Lung microvascular endothelial cell (primary cell): ENCODE measurements at places on chromosomes 11 and 22.
A peak's percentile ranks its signal among the peaks of the same experiment; 100 is the strongest.

- DNase-seq = no peak
Measured at GRCh38 chr11:445765-446588, 4.1 kb upstream of the PTDSS2 start.

DNA sequence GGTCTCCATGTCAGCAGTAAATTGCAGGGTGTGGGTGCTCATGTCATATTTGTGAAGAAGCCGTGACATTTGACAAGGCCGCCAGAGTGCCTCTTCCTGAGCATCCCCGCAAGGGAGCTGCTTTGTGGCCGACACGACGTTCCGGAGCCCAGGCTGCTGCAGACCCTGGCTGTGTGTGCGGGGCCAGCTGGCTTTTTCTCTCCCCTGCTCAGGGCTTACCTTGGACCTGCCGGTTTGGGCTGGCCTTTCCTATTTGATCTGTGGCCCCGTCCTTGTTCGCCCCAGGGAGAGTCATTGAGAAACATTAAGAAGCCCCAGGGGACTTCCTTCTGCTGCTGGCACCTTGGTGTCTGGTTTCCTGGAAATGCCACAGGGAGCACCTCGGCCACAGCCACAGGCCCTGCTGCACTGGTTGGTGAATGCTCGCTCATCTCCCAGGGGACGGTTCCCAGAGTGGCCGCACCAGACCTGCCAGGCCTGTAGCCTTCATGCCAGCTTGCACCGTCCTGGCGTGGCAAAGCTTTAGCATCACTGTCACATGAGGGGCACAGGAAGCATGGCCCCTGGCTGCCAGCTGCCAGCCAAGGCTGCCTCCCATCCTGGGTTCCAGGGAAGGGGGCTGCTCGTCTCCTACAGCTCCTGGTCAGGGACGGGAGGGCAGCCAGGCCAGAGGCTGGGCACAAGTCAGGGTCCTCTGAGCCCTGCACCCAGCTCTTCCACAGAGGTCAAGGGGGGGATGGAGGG is 5.4 kb downstream of the GRK2 start:
- DNase-seq = no peak

DNA sequence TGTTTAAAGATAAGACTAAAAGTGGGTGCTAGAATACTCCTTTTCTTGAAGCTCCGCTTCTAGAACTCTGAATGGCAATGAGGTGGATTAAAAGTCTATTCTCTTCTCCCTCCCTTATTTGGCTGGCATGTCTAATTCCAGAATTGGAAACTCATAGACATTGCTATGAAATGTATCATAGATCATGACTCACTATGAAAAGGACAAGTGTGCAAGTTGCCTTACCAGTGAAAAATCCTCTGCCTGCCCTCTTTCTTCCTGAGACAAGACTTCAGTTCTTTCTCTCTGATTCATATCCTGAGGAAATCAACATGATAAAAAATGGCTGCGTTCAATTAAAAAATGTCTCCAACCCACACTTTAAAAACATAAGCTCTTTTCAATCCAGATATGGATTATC is 73.2 kb upstream of the BLID start:
- DNase-seq = peak; percentile 50

DNA sequence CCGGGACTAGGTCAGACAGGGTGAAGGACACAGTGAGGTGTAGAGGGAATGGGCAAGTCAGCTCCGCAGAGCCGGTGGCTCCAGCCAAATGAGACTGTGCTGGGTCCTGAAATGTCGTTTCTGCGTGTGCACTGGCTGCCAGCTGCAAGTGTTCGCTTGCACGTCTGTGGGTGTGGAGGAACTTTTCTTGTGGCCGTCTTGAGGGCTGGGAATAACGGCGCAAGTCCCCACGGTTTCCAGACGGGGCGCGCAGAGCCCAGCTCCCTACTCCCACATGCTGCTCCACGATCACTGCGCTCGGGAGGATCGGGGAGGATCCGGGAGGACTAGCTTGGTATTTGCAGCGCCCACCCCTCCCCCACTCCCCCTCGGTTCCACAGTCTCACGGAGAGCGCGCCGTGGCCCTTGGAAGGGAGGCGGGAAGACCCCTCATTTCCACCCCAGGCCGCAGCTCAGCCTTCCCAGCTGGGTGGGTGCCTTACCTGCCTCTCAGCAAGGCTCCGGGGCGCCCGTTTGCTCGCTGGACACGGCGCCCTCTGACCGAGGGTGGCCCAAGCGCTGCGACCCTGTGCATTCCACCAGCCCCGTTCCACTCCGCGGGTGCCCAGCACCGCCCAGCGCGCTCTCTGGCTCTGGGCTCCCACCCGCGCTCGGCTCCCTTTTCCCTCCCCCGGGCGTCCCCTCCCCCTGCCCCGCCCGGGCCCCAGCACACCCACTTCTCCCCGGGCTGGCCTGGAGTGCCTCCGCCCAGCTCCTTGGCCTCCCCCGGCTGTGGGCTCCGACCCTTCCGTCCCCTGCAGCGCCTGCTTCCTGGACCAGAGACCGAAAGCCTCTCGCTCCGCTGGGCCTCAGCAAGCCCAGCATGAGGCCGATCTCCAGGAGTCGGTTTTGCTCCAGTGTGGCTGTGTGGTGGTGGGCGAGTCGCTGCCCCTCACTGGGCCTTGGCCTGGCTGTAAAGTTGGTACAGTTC is at the start of gene KCNE3:
TSS of gene KCNE3 (minus strand) at position 634 of the 970 bp plus-strand sequence. CDS start 9,986 bp downstream, outside the sequence.
- DNase-seq = no peak

DNA sequence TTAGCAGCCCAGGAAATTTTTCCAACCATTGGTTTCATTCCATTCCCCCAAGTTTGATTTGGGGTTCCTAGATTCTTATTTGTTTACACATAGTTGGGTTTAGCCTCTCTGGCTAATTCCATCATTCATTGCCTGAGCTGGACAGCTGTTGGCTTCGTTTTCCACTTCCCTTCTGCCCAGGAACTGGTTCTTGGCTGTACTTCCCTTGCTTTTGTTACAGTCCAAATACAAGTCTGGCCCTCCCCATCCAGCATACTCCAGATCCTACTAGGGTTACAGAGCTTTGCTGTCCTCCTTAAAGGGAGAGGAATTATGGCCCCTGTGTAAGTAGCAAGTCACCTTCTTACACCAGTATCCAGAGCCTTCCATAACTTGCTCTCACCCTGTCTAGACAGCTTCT is 356.3 kb downstream of the FAT3 start:
- DNase-seq = no peak

- DNase-seq = no peak
Measured at GRCh38 chr22:45261407-45262088, 20.9 kb upstream of the KIAA0930 start.

DNA sequence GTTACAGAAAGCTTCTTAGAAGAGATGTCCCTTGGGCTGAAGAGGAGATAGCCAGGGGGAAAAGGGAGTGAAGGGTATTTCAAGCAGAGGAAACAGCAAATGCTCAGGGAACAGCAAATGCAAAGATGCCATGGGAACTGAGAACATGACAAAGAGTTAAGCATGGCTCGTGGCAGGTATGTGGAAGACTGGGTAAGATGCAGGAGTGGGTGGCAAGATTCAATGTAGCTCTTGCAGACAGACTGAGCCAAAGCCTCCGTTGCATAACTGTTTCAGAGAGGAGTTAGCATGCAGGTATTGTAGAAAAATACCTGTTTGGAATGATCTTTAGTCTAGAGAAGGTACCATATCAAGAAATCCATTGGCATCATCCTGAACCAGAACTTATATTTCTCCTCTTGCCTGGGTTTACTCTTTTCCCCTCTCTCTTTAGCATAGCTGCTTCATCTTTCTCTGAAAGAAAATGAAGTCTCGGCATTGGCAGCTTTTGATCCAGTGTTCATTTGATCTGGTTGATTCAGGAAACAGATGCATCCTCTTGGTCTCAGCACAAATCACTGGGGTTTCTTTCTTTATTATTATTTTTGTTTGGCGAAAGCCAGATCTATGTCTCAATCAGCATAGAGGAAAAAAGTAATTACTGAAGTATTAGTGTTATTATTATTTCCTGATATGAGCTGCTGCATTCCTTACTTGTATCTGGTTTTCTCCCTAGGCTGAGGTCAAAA is 41.7 kb upstream of the NUP160 start:
- DNase-seq = peak; percentile 60

GRCh38 chr11:116788534-116788933 is 711 bp upstream of the ZPR1 start:
- no peak for DNase-seq

GRCh38 chr11:110512026-110512425 is 82.3 kb downstream of the FDX1 start:
- no peak for DNase-seq

GRCh38 chr11:110908401-110909105 is 196.3 kb upstream of the ARHGAP20 start:
- peak; percentile 65 for DNase-seq

GRCh38 chr11:83438438-83438837 is 152.3 kb upstream of the CCDC90B start:
- DNase-seq = no peak

DNA sequence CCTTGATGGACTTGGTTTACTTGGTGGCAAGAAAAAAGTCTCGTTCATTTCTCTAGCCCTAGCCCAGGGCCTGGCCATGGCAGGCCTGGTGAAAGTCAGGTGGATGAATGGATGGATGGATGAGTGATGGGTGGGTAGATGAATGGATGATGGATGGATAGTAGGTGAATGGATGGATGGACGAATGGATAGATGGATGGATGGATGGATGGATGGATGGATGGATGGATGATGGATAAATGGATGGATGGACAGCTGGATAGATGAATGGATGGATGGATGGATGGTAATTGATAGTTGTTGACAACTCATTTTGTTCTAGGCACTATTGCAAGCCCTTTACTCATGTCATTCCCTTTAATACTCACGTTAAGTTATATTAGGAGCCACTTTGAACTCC is 86.1 kb upstream of the ANO1 start:
- DNase-seq = no peak

DNA sequence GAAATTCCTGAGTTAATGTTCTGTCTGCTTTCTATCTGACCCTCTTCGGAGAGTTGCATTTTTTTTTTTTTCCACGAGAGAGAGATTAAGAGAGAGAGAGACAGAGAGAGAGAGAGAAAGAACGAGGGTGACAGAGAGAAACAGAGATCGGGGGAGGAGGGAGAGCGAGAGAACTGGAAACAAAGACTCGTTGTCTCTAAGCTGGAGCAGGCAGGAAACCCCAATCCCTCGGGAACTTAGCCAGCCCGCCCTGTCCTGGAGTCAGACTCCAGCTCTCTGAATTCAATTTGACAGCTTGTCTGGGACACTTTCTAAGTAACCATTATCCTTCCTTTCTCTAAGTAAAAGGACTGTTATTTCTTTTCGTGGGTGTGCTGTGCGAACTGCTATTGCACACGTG is 76.9 kb downstream of the KCNJ1 start:
- DNase-seq = peak; percentile 29

GRCh38 chr22:30228509-30229359 is 17.8 kb downstream of the LIF start:
- no peak for DNase-seq

- DNase-seq = no peak
Measured at GRCh38 chr11:86681483-86681756, 9.0 kb upstream of the ME3 start.

DNA sequence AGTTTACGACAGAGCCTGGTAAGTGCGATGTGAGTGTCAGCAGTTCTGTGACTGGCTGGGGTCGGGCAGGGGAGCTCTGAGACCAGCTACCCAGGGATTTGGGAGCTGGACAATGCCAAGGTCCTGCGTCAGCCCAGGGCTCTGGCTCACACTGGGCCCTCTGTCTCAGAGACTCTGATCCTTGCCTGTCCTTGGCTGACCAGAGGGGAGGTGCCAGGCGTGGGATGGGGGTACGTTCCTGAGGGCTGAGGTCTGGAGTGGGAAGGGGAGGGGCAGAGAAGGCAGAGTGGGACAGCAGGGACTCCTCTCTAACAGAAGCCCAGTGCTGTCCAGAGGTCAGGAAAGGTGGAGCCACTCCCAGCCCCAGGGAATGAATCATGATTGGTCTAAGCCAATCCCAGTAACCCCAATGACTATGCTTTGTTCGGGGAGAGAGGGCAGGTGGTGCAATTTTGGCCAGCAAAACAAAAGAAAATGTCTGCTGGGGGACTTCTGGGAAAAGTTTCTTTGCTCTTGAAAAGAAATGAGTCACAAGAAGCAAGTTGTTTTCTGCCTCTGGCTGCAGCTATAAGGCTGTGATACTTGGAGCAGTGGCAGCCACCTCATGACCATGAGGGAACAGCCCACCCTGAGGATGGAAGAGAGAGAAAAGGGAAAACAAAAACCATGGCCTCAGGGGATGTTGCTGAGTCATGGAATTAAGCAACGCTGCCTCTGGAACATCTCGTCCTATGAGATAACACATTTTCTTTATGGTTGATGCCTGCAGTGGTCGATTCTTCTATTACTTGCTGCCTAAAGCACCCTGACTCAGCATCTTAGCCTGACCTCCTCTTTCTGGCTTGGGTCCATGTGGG is 108.3 kb downstream of the CHST1 start:
- DNase-seq = no peak

- DNase-seq = no peak
Measured at GRCh38 chr11:120134106-120134930, 3.6 kb downstream of the TRIM29 start.

GRCh38 chr11:95337972-95338429 is 107.0 kb upstream of the SESN3 start:
- DNase-seq = no peak

- DNase-seq = peak; percentile 93
Measured at GRCh38 chr11:29452146-29452545, 564.7 kb downstream of the KCNA4 start.

DNA sequence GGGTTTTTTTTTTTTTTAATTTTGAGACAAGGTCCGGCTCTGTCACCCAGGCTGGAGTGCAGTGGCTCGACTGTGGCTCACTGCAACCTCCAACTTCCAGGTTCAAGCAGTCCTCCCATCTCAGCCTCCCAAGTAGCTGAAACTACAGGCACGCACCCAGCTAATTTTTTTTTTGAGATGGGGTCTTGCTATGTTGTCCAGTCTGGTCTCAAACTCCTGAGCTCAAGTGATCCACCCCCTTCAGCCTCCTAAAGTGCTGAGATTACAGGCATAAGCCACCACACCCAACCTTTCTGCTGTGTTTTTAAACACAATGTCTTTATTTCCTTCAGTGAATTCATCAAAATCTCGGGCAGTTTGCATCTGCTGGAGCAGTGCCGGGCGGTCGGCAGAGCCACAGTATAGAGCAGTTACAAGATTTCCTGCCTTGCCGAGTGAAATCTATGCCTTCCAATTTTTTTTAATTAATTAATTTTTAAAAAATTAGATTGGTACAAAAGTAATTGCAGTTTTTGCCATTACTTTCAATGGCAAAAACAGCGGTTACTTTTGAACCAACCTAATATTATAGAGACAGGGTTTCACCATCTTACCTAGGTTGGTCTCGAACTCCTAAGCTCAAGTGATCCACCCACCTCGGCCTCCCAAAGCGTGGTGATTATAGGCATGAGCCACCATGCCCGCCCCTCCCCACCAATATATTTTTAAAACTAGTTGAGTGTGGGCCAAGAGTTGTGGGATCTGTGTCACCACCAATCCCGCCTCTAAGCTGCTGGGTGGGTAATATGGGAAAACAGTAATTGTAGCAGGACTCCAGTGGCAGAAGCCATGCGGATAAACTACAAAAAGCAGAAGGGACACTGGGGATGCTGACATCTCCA is 2.7 kb upstream of the ACY3 start:
- no peak for DNase-seq

GRCh38 chr22:45504373-45505341 is 2.0 kb downstream of the FBLN1 start:
- no peak for DNase-seq
